ENCODE measurements at places on chromosomes 5 and 9. TPM values are rescaled to one million over a fixed set of nuclear protein-coding genes. Genes with fewer than 3 reads are reported as not detected.

Gene IGIP
- 2.3 TPM for total RNA-seq

Gene SLC4A9
- not detected for total RNA-seq

Gene FOXD4L6
- total RNA-seq: not detected

Gene PRR16
- 34.3 TPM for total RNA-seq

Gene CCL19
- total RNA-seq: not detected

Gene PHAX
- 45.7 TPM for total RNA-seq

Gene MARCHF3
- total RNA-seq: 10.1 TPM

Gene DMRT2
- total RNA-seq: not detected

Gene ADRA1B
- total RNA-seq: under 0.01 TPM

Gene DIPK1B
- total RNA-seq: not detected

Gene GPR21
- total RNA-seq: not detected

Gene CDC37L1
- total RNA-seq: 19.5 TPM

Gene SV2C
- not detected for total RNA-seq

Gene IFNE
- total RNA-seq: not detected

Gene SH3TC2
- total RNA-seq: 1.2 TPM

Gene TMC1
- not detected for total RNA-seq
